Bronchial smooth muscle cell (primary cell): ENCODE measurements at places on chromosomes 5 and 9. TPM values are rescaled to one million over a fixed set of nuclear protein-coding genes. Genes with fewer than 3 reads are reported as not detected.

The GPR150 gene
- total RNA-seq, result under 0.01 and 0.32 TPM in 2 replicates

The ECM2 gene
- total RNA-seq, result 3.6 and 7.2 TPM in 2 replicates

The SV2C gene
- not detected in 2 replicates for total RNA-seq

The SERF1A gene
- total RNA-seq, result 0.69 and 5.0 TPM in 2 replicates

The GMCL2 gene
- total RNA-seq, result not detected in 2 replicates

The CSF1R gene
- under 0.01 TPM in 1 of 2 replicates, not detected in the other for total RNA-seq
